ENCODE measurements at places on chromosomes 3 and 15. TPM values are rescaled to one million over a fixed set of nuclear protein-coding genes. Genes with fewer than 3 reads are reported as not detected.

TMEM207 gene
- total RNA-seq: not detected

CLDN18 gene
- total RNA-seq: 0.12 TPM

ADAMTSL3 gene
- 0.22 TPM for total RNA-seq

ACOX2 gene
- total RNA-seq: 10.2 TPM

ZBBX gene
- total RNA-seq: 0.12 TPM

CYP8B1 gene
- not detected for total RNA-seq

ST3GAL6 gene
- total RNA-seq: 12.9 TPM

GOLGA8H gene
- total RNA-seq: 0.33 TPM

IL17RD gene
- total RNA-seq: 6.5 TPM

TADA3 gene
- total RNA-seq: 71.8 TPM

EFCC1 gene
- total RNA-seq: not detected

ATP10A gene
- 0.66 TPM for total RNA-seq

TSPAN3 gene
- 182 TPM for total RNA-seq

KLHL40 gene
- total RNA-seq: not detected

CHST2 gene
- 13.0 TPM for total RNA-seq

PLSCR1 gene
- total RNA-seq: 43.5 TPM

TAMM41 gene
- 6.7 TPM for total RNA-seq

COX17 gene
- total RNA-seq: 14.1 TPM

CELSR3 gene
- total RNA-seq: 1.00 TPM

AADACL2 gene
- total RNA-seq: not detected

C3orf80 gene
- total RNA-seq: 4.9 TPM

TGFBR2 gene
- 61.0 TPM for total RNA-seq

SUSD5 gene
- total RNA-seq: 4.1 TPM

FBN1 gene
- total RNA-seq: 481 TPM

DNASE1L3 gene
- total RNA-seq: not detected

BCL2A1 gene
- 4.9 TPM for total RNA-seq

VPS18 gene
- 51.7 TPM for total RNA-seq

SH2D7 gene
- not detected for total RNA-seq

SLC22A14 gene
- not detected for total RNA-seq

AADAC gene
- total RNA-seq: 0.12 TPM

ABHD10 gene
- total RNA-seq: 73.8 TPM

SYNPR gene
- not detected for total RNA-seq

SLC7A14 gene
- total RNA-seq: 0.44 TPM

PLSCR5 gene
- not detected for total RNA-seq

GOLGA6A gene
- total RNA-seq: not detected

ZCWPW2 gene
- total RNA-seq: 0.87 TPM

GYG1 gene
- 41.4 TPM for total RNA-seq

SCAPER gene
- total RNA-seq: 7.7 TPM

NR1I2 gene
- not detected for total RNA-seq

GOLGA6L4 gene
- total RNA-seq: 1.2 TPM

CAMKV gene
- total RNA-seq: not detected

ROPN1 gene
- not detected for total RNA-seq

SEMA6D gene
- 4.5 TPM for total RNA-seq

DUOXA2 gene
- total RNA-seq: not detected

MUSTN1 gene
- 0.50 TPM for total RNA-seq

THPO gene
- total RNA-seq: 0.66 TPM

Data from uterine smooth muscle cell (primary cell).